ENCODE measurements at places on chromosomes 5 and 9.

- no peak for DNase-seq
Observed at GRCh38 chr9:38133595-38133994, 64.6 kb upstream of the SHB start.

GRCh38 chr5:166767858-166768257 lies 1523.6 kb upstream of the WWC1 start:
- DNase-seq = no peak

- DNase-seq = no peak
Observed at GRCh38 chr5:176542596-176543427, 5.6 kb upstream of the RNF44 start.

DNA sequence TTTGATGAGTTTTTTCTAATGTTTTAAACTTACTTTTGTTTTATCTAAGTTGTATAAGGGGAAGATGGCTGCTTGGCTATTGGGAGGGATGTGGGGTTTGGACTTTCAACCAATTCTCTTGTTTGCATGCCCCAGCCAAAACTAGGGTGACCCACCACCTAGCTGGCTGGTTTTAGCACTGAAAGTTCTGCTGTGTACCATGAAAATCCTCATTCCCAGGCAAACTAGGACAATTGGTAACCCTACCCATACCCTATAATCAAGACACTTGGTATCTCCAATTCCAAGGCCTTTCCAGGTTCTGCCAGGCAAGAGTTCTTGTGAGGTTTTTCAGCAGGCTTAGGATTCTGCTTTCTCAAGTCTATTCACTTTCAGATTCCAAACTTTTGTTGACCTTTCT lies 13.1 kb downstream of the RAB3C start:
- DNase-seq = no peak

- DNase-seq = no peak
Observed at GRCh38 chr5:133260715-133261114, 208.9 kb downstream of the HSPA4 start.

- no peak for DNase-seq
Observed at GRCh38 chr5:33756491-33756890, 135.3 kb downstream of the ADAMTS12 start.
